SJCRH30 (cell line): ENCODE measurements at places on chromosomes 13 and 19. TPM values are rescaled to one million over a fixed set of nuclear protein-coding genes. Genes with fewer than 3 reads are reported as not detected.

DUS3L gene
- total RNA-seq: 28.2 and 29.1 TPM in 2 replicates

RGL3 gene
- total RNA-seq: not detected in 2 replicates

SMIM44 gene
- not detected in 2 replicates for total RNA-seq

HCN2 gene
- total RNA-seq: 0.14 and 0.30 TPM in 2 replicates

ZNF491 gene
- 3.6 and 5.2 TPM in 2 replicates for total RNA-seq

SLC15A1 gene
- 0.12 TPM in 1 of 2 replicates, not detected in the other for total RNA-seq

SULT2A1 gene
- not detected in 2 replicates for total RNA-seq

ZNF71 gene
- total RNA-seq: 11.1 and 11.4 TPM in 2 replicates

IL27RA gene
- 1.5 TPM in 2 replicates for total RNA-seq

PDX1 gene
- total RNA-seq: not detected in 2 replicates

FGF14 gene
- 0.02 TPM in 1 of 2 replicates, not detected in the other for total RNA-seq

ODAD3 gene
- 0.18 and 0.22 TPM in 2 replicates for total RNA-seq

ZNF792 gene
- total RNA-seq: 1.6 and 2.1 TPM in 2 replicates

FPR3 gene
- total RNA-seq: not detected in 2 replicates

ELAVL3 gene
- not detected in 2 replicates for total RNA-seq

N4BP2L2 gene
- 98.5 and 134 TPM in 2 replicates for total RNA-seq

F7 gene
- not detected in 2 replicates for total RNA-seq

COL4A1 gene
- total RNA-seq: 269 and 271 TPM in 2 replicates

LHB gene
- not detected in 2 replicates for total RNA-seq

WDR62 gene
- total RNA-seq: 19.8 and 23.5 TPM in 2 replicates

PCP2 gene
- total RNA-seq: not detected in 2 replicates

FFAR3 gene
- total RNA-seq: not detected in 2 replicates

SPART gene
- total RNA-seq: 130 and 136 TPM in 2 replicates

TSKS gene
- not detected in 2 replicates for total RNA-seq

ZNF653 gene
- 2.8 and 3.5 TPM in 2 replicates for total RNA-seq

SOX1 gene
- total RNA-seq: not detected in 2 replicates

CYP4F2 gene
- not detected in 2 replicates for total RNA-seq

ZNF181 gene
- 18.6 and 18.8 TPM in 2 replicates for total RNA-seq

SERPINE3 gene
- not detected in 2 replicates for total RNA-seq

NOVA2 gene
- total RNA-seq: 0.02 TPM in 1 of 2 replicates, not detected in the other

MEIOSIN gene
- 0.08 TPM in 1 of 2 replicates, not detected in the other for total RNA-seq

MYBPC2 gene
- total RNA-seq: 13.8 and 14.7 TPM in 2 replicates

C19orf73 gene
- 0.99 and 1.7 TPM in 2 replicates for total RNA-seq

PSG7 gene
- total RNA-seq: not detected in 2 replicates

KLF5 gene
- total RNA-seq: 7.3 and 8.3 TPM in 2 replicates

KCNN4 gene
- total RNA-seq: 0.38 and 0.63 TPM in 2 replicates

FFAR2 gene
- not detected in 2 replicates for total RNA-seq

ASF1B gene
- total RNA-seq: 93.8 and 102 TPM in 2 replicates

PINLYP gene
- 2.7 and 3.9 TPM in 2 replicates for total RNA-seq

CD79A gene
- 0.61 TPM in 1 of 2 replicates, not detected in the other for total RNA-seq
